Regular cardiac myocyte (primary cell): ENCODE measurements at places on chromosomes 7 and 10. TPM values are rescaled to one million over a fixed set of nuclear protein-coding genes. Genes with fewer than 3 reads are reported as not detected.

ENTPD7 gene
- 24.2 and 33.0 TPM in 2 replicates for total RNA-seq

FAM171A1 gene
- 15.8 and 37.6 TPM in 2 replicates for total RNA-seq

ITIH5 gene
- 0.19 and 1.4 TPM in 2 replicates for total RNA-seq

RADIL gene
- total RNA-seq = 0.38 and 0.56 TPM in 2 replicates

NUTM2B gene
- 0.19 and 0.28 TPM in 2 replicates for total RNA-seq

ASL gene
- total RNA-seq = 45.1 and 90.9 TPM in 2 replicates

SPDYE5 gene
- under 0.01 TPM in 1 of 2 replicates, not detected in the other for total RNA-seq

GNGT1 gene
- under 0.01 TPM in 1 of 2 replicates, not detected in the other for total RNA-seq

CLDN3 gene
- not detected in 2 replicates for total RNA-seq

RAMP3 gene
- 0.28 TPM in 1 of 2 replicates, not detected in the other for total RNA-seq

ELOVL3 gene
- 0.19 and 0.56 TPM in 2 replicates for total RNA-seq

TAS2R5 gene
- 0.77 and 0.85 TPM in 2 replicates for total RNA-seq

ZNF425 gene
- 3.1 and 3.4 TPM in 2 replicates for total RNA-seq

UTF1 gene
- total RNA-seq = not detected in 2 replicates

EPHB6 gene
- total RNA-seq = 1.1 and 11.5 TPM in 2 replicates

ADAM8 gene
- total RNA-seq = 0.85 and 1.3 TPM in 2 replicates
